ENCODE measurements at places on chromosomes 16 and 17.
A peak's percentile ranks its signal among the peaks of the same experiment; 100 is the strongest.

DNA sequence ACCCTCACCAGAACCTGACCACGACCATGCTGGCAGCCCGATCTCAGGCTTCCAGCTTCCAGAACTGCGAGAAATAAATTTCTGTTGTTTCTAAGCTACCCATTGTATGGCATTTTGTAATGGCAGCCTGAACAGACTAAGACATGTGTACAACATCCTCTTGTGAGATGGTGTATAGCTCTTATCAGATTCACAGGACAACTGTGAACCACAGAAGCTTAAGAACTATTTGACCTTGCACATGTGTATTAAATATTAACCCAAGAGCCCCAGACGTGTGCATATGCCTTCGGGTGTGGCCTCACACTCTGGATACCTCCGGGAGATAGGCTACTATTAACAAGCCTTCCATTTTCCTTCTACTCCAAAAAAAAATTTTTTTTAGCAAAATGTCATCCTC is 248.9 kb downstream of the SLC39A11 start:
- DNase-seq = no peak

DNA sequence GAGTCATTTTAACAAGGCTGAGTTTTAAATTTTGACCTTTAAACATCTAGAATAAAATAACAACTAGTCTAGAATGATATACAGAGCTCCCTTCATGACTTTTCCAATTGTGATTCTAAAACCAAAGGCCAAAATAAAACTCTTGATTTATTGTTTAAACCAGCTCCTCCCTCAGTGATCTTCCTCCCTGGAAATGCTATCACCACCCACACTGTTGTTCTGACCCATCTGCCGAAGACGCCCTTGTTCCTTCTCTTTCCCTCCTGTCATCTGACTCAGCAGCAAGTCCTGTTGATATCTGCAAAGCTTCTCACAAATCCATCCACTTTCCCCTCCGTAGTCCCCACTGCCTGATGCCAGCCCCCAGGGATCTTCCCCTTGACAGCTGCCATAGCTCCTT is 231.6 kb upstream of the DYNLRB2 start:
- DNase-seq = no peak

DNA sequence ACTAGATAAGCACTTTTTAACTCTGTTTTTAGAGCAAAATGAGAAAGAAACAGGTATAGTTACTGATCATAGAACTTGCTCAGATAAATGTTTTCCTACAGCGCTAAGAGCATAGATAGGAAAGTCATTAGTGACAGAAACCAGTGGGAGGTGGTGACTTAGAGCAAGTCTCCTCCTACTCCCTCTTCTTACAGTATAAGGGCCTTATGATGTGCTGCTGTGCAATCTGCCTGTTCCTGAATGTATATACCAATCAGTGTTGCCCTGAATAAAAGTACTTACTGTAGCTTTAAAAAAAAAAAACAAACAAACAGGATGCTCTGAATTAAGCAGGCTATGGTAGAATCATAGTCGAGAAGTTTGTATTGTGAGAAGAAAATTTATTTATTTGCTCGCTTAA is 23.3 kb upstream of the RASL10B start:
- DNase-seq = no peak

- no peak for DNase-seq
These were observed 113.1 kb downstream of the RAP1GAP2 start for GRCh38 chr17:2909175-2909845.

DNA sequence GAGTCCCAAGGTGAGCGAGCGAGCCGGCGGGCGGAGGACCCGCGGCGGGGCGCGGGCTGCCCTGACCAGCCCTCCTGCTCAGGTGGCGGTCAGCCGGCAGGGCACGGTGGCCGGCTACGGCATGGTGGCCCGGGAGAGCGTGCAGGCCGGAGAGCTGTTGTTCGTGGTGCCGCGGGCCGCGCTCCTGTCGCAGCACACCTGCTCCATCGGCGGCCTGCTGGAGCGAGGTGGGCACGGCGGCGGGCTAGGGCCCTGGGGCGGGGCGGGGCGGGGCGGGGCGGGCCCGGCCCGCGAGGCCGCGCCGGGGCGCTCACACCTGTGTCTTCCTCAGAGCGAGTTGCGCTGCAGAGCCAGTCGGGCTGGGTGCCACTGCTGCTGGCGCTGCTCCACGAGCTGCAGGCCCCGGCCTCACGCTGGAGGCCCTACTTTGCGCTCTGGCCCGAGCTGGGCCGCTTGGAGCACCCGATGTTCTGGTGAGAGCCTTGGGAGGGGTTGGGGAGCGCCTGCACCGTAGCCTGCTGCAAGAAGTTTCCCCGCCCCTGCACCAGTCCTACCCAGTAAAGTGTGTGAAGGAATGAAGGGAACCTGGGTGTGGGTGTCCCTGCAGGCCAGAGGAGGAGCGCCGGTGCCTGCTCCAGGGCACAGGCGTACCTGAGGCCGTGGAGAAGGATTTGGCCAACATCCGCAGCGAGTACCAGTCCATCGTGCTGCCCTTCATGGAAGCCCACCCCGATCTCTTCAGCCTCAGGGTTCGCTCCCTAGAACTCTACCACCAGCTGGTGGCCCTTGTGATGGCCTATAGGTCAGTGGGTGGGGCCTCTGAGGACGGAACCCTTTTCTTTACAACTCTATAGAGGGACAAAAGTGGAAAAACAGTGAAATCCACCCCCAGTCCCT is 802 bp downstream of the SETD6 start:
- DNase-seq = peak; percentile 89

DNA sequence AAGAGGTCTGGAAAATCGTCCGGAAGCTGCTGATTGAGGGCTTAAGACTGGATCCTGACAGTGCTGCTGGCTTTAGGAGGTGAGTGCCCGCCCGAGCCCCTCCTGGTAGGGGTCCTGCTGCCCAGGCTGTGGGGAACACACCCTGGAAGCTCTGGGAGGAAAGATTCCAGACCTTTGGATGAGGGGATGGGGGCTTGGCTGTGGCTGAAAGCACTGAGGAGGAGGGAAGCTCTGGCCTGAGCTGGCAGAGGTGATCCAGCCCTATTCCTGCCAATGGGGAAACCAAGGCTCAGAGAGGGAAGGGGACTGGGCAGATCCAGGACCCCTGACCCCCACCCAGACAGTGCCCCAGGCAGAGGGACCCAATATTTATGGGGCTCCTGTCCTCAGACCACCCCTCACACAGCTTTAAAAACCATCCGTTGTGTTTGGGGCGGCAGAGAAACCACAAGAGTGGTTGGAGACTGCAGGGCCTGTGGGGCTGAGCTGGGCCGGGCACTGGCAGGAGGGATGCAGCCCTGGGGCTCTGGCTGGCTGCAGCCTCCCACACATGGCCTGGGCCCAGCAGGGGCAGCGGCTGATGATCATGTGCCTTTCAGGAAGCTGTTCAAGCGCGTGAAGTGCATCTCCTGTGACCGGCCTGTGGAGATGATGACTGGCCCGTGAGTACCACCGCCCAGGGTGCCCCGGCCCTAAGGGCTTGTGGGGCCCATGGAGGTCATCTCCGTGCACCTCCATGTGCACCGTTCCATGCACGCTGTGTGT is 22.8 kb downstream of the UBALD1 start:
- peak; percentile 71 for DNase-seq

DNA sequence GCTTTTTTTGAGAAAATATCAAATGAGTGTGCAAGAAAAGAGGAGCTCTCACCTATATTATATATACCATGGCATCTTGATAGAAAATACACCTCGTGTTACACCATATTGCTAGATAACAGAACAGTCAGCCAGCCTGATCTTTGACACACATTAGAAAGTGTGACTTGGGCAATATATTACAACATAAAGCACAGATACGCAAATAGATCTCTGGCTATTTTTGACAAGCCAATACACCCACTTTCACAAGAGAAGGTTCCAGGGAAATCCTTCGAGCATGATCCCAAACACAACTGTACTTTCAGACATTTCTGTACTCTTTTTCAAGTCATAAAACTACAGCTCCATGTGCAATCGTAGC is 9.4 kb downstream of the GGA2 start:
- no peak for DNase-seq

DNA sequence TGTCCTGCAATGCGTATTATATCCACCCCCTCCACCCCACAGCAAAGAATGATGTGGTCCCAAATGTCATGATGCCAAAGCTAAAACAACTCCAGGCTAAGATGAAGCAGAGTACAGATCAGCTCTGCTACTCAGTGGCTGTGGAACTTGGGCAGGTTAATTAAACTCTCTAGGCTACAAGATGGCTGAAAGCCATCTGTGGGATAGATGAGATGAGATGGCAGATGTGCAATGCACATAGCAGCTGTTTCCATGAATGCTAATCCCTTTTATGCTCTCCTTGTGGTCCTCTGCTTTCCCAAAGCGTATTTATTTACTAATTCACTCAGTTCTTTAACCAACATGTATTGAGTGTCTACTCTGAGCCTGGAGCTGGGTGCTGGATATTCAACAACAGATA is 114.4 kb downstream of the GRIN2A start:
- no peak for DNase-seq

DNA sequence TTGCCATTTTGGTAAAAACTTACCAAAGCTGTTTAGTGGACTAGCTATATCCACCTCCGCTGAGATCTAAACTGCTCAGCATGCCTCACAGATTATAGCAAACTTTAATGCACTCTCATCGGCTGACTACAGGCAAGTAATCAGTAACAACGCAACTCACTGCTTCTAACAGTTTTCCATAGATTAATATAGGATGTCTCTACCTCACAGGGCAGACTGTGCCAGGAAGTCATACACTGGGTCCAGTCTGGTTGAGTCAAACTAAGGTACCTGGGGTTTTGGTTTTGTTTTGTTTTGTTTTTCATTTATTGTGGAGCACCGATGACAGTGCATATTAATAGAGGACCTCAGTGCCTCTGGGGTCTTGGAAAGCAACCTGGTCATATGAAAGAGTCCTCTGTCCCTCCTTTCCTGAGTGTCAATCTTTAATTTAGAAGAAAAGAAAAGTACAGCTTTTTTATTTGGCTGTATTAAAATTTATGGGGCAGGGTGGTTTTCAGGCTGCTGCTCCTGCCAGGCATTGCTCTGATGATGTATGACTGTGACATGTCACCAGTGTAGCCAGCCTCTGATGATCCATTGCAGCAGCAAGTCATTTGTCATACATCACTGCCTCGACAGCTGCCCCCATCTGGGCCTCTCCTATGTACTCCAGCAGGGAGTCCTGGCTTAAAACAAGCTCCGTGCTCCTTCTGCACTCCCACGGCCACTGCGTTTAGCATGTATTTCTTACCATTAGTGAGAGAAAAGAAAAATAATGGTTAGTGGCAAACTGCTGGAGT is 854.1 kb downstream of the KCNJ2 start:
- no peak for DNase-seq

DNA sequence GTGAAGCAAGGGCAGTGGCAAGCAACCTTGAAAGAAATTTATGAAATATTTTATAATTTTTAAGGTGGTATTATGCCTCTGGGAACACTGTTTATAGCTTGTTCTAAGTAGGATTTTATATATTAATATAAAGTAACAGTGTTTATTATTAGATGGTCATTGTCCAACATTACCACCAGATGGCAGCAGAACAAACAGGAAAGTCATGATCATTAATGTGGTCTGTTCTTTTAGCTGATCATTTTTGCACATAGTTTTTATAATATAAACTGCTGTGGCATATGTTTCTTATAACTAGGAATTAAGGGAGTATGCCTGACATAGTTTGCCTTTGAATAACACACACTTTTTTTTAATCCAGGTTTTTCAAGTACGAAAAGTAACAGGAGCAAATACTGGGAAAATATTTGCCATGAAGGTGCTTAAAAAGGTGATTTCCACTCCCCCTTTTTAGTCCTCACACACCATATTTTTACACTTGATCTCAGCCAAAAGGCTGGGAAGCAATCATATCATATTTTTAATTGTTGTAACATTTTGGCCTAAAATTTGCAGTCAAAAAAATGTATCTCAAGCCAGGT is 21.4 kb downstream of the RPS6KB1 start:
- no peak for DNase-seq

DNA sequence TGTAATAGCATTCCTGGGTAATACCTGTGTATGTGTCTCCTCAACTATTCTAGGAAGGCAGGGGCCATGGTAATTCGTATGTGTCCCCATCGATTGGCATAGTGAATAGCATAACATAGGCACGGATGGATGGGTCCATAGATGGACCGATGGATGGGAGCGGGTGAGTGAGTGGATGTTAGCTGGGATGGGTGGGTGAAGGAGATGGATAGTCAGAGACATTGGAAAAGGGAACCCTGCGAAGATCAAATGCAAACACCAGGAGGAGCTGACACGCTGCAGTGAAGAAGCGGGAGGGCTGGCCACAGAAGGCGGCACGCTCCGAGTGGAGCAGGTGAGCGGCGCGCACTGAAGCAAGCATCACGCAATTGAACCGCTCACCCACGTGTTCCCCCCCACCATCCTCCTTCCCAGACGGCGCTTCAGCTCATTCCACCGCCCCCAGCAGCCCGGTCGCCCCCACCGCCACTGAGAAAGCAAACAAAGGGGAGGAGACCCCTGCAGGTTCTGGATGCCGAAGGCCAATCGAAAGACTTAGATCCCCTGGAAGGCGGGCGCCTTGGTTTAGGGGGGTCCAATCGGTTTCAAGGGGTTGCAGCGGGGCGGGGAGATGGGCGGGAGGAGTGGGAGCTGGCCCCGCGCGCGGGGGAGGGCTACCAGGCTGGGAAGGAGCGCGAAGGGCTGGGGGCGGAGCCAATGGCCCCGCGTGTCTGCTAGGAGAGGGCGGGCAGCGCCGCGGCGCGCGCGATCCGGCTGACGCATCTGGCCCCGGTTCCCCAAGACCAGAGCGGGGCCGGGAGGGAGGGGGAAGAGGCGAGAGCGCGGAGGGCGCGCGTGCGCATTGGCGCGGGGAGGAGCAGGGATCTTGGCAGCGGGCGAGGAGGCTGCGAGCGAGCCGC is at the start of gene ARRB2:
Gene ARRB2 (plus strand): TSS at position 839 of the 899 bp plus-strand sequence. CDS start 90 bp downstream, outside the sequence.
- peak; percentile 99 for DNase-seq

DNA sequence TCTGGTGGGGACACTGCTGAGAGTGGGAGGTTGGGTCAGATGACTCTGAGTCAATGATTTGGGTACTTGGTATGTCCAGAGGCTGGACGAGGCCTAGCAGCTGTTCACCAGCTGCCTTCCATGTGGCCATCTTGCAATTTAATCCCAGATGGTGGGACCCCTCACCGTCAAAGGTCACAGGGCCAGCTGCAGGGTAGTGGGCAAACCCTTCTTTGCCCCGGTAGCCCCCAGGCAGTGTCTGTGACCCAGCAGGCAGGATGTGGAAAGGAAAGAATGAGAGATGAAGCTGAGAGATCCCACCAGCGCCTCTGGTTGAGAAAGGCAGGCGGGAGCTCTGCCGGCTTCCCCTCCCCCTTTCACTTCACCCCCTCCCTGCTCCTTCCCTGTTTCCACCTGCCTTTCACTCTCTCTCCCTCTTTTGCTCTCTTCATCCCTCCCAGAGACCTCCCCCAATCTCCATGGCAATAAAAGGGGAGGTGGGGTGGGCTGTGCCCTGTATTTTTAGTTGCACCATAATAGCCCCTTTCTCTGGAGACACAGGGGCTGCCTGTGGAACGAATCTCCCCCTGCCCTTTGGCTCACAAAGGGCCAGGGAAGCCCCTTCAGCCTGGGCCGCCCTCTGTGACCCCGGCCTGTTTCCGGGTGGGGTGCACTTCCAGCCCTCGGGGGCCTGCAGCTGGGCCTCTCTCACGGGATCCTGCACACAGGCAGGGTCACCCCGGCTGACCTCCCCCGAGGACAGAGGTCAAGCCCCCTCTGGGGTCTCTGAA is 20.2 kb downstream of the CDK5RAP3 start:
- DNase-seq = peak; percentile 77

Data from endodermal cell (in vitro differentiated cells).